IPS DF 6.9 (cell line): ENCODE measurements at places on chromosomes 1 and 21.

DNA sequence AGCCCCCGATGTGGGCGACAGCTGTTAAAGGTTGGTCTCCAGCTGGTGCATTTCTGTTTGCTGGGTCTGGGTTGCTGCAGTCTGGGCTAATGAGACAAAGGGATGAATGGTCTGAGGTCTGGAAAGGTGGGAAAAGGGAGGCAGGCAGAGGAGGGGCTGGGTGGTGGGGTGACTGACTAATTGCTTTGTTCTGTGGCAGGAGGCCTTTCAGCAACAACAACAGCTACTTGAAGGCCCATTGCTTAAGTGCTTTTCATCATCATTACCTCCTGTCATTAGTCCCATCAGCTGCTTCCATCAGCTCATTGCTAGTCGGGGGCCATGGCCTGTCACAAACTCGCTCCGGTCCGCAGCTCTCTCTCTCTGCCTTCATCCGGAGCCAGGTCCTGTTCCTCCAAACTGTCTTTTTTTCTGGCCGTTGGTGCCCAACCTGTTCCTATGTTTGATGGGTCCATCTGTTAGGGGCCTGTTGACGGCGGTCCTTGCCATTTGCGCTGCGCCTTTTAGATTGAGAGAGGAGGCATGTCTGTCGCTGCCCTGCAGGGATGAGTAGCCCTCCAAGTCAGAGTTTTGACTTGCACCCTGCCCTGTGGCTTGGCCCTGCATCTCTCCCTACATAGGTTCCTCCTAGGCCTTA lies 105.6 kb upstream of the PLXNA2 start:
- DNase-seq = no peak
- H3K36me3 ChIP-seq = no peaks in the 10 kb centered on the region
- no peak overlapping the region for H3K27ac ChIP-seq
- no peaks in the 10 kb centered on the region for H3K4me1 ChIP-seq

DNA sequence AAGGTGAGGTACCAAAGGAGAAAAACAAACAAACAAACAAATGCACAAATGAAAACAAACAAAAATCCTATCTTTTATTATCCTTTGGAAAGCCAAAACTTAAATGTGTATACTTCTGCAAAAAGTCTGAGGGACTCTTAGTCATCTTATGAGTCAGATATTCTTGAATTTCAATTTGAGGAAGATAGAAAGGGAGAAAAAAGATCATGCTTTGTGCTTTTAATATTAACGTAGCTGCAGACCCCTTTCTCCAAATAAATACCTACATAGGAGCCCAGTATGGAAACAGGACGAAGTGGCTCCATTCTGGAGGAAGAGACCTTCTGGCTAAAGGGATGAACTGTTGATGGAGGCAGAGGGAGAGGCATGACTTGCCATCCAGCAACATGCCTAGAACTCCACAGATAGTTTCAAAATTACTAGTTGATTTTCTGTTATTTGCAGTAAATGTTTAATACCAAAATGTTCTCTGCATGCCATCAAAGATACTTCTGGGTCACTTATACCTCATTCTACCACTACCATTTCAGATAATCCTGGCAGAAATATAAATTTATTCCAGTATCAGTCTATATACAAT lies 25.4 kb downstream of the NUP210L start:
- H3K27ac ChIP-seq = no peak overlapping the region
- DNase-seq = no peak
- H3K27me3 ChIP-seq = no peaks in the 10 kb centered on the region
- H3K36me3 ChIP-seq = no peaks in the 10 kb centered on the region
- no peaks in the 10 kb centered on the region for H3K4me1 ChIP-seq

DNA sequence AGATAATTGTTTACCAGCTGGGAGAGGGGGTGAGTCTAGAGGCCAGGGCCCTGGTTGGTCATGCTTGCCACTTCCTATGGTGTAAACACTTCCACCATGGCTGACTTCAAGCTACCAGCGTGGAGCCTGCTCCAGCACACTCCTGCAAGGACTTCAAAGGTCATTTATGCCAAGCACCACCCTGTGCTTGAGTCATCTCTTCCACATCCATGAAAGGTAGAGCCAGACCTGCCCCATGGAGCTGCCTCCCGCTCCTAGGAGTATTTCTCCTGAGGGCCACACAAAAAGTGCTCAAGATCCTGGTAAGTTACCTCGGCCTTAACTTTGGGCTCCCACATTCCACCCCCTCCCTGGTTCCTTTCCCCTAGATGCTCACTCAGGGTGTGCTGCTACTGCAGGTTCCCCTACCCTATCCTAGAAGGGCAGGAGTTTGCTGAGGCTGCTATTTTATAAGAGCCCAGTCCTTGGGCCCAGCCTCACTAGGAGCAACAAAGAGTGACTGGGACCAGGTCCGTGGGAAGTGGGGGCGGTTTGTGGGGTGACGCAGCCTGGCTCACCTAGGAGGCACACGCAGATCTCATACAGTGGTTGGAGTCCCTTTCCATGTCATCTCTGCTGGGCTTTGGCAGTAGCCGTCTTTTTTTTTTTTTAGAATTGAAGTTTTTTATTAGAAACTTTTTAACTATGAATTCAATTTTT lies 2.4 kb downstream of the RAB7B start:
- no peak for DNase-seq
- no peak overlapping the region for H3K27ac ChIP-seq
- H3K4me3 ChIP-seq = no peak overlapping the region
- peaks cover 6% of the 10 kb centered on the region for H3K4me1 ChIP-seq
- no peaks in the 10 kb centered on the region for H3K36me3 ChIP-seq

- no peak overlapping the region for H3K4me3 ChIP-seq
- H3K27me3 ChIP-seq = no peaks in the 10 kb centered on the region
- peaks cover 1% of the 10 kb centered on the region; the same call in 1 of the 2 replicates for H3K4me1 ChIP-seq
- no peak overlapping the region for H3K27ac ChIP-seq
- DNase-seq = no peak
- no peaks in the 10 kb centered on the region for H3K36me3 ChIP-seq
These were observed 63.5 kb upstream of the NRIP1 start for GRCh38 chr21:15128267-15128666.

GRCh38 chr1:212680680-212681389 lies 18.8 kb downstream of the BATF3 start:
- DNase-seq = no peak
- H3K36me3 ChIP-seq = no peaks in the 10 kb centered on the region
- no peak overlapping the region for H3K4me3 ChIP-seq
- H3K27ac ChIP-seq = no peak overlapping the region
- H3K4me1 ChIP-seq = no peaks in the 10 kb centered on the region; the same call in 1 of the 2 replicates

- no peak overlapping the region for H3K27ac ChIP-seq
- no peaks in the 10 kb centered on the region for H3K36me3 ChIP-seq
- DNase-seq = no peak
- H3K27me3 ChIP-seq = no peaks in the 10 kb centered on the region
These were observed 35.7 kb downstream of the RGS5 start for GRCh38 chr1:163166886-163167555.

GRCh38 chr1:198486903-198487302 lies 53.6 kb downstream of the ATP6V1G3 start:
- no peaks in the 10 kb centered on the region for H3K27me3 ChIP-seq
- no peaks in the 10 kb centered on the region for H3K36me3 ChIP-seq
- no peak for DNase-seq
- no peak overlapping the region for H3K27ac ChIP-seq
- H3K4me1 ChIP-seq = no peaks in the 10 kb centered on the region

DNA sequence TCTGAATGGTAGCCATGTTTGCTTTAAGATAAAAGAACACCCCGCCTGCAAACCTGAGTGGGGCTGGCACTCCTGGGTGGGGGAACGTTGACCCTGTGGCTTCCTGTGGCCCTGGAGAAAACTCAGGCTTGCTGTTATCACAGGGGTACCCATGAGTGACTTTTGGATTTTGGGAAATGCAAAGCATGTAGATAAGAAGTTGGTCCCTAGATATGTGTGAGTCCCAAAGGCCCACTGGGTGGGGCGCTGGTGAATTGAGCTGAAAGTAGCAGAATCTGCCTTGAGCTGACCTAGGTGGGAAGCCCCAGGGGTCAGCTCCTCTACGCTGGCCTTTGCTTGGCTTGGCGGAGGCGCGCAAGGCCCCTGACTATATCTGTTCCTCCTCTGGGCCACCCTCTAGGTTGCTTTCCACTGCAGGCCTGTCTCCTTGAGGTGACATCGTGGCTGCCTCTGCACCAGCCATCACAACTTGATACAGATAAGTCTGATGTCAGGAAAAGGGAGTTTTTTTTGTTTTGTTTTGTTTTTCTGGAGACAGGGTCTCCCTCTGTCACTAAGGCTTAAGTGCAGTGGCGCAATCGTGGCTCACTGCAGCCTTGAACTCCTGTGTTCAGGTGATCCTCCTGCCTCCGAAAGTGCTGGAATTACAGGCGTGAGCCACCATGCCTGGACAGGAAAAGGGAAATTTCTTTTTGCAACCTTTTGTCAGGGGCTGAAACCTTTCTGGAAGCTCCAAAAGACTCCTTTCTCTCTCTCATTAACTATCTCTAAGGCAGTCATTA lies 72.2 kb downstream of the AGPAT3 start:
- H3K4me3 ChIP-seq = no peak overlapping the region
- H3K36me3 ChIP-seq = no peaks in the 10 kb centered on the region
- no peak for DNase-seq
- H3K27ac ChIP-seq = no peak overlapping the region
- no peaks in the 10 kb centered on the region for H3K27me3 ChIP-seq

- no peaks in the 10 kb centered on the region for H3K27me3 ChIP-seq
- DNase-seq = no peak
- H3K4me3 ChIP-seq = no peak overlapping the region
These were observed 88.8 kb downstream of the MAST2 start for GRCh38 chr1:45892068-45892785.

- H3K4me3 ChIP-seq = no peak overlapping the region
- no peak overlapping the region for H3K27ac ChIP-seq
- DNase-seq = no peak
- 0 out of 2 replicates have a peak, but pooled peaks cover 1% of the 10 kb centered on the region for H3K4me1 ChIP-seq
- H3K27me3 ChIP-seq = no peaks in the 10 kb centered on the region
These were observed 3.6 kb downstream of the UBXN11 start for GRCh38 chr1:26302733-26303405.

- no peaks in the 10 kb centered on the region for H3K4me1 ChIP-seq
- DNase-seq = no peak
- H3K27ac ChIP-seq = no peak overlapping the region
- no peaks in the 10 kb centered on the region for H3K36me3 ChIP-seq
- no peak overlapping the region for H3K4me3 ChIP-seq
These were observed 436.4 kb upstream of the CHRM3 start for GRCh38 chr1:238950017-238950416.

DNA sequence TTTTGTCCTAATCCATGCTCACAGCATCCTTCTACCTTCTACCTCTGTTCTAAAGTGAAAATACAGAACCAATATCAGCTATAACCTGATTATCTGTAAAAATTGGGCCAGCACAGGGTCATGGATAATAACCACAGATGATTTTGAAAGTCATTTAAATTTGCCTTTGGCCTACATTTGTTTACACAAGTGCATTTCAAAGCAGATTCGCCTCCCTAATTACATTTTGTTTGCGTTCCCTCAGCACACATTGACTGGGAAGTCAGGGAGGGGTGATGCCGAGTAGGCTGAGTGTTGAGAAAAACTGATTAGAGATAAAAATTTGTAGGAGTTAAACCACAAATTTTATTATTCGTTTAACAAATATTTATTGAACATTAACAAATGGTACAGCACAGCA lies 19.2 kb upstream of the RGS8 start:
- peaks cover 3% of the 10 kb centered on the region; the same call in 1 of the 2 replicates for H3K36me3 ChIP-seq
- no peaks in the 10 kb centered on the region for H3K27me3 ChIP-seq
- no peak overlapping the region for H3K4me3 ChIP-seq
- no peak for DNase-seq
- no peak overlapping the region for H3K27ac ChIP-seq
- H3K4me1 ChIP-seq = peaks cover 7% of the 10 kb centered on the region; the same call in 1 of the 2 replicates

DNA sequence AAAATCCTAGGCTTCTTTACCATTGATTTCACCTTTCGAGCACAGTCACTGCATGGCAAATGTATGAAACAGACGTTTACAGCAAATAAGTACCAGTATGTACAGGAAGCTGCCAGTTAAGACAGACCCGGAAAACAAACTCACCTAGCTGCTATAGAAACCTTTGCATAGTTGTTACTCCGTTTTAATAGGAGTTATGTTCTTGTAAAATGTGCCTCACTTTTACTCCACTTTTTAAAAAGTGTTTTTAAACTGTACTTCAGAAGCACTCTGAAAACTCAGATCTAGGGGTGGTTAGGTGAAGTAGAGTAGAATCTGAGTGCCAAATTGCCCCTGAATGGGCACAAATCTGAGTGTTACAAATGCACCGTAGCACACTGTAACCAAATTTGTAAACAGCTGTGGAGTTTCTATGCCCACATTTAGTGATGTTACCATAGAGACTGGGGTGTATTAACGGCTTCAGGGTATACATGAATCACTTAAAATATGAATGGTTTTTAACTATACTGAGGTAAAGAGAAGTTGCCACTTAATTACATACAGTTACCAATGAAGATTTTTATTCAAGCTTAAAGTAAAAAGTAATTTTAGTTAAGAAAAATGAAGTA lies 30.7 kb downstream of the CNIH4 start:
- H3K4me1 ChIP-seq = no peaks in the 10 kb centered on the region
- DNase-seq = no peak
- H3K27ac ChIP-seq = no peak overlapping the region
- no peaks in the 10 kb centered on the region for H3K27me3 ChIP-seq

- no peak overlapping the region for H3K4me3 ChIP-seq
- no peak for DNase-seq
- no peaks in the 10 kb centered on the region for H3K36me3 ChIP-seq
- no peak overlapping the region for H3K27ac ChIP-seq
These were observed 1294.5 kb upstream of the ADGRL2 start for GRCh38 chr1:80506216-80506615.

DNA sequence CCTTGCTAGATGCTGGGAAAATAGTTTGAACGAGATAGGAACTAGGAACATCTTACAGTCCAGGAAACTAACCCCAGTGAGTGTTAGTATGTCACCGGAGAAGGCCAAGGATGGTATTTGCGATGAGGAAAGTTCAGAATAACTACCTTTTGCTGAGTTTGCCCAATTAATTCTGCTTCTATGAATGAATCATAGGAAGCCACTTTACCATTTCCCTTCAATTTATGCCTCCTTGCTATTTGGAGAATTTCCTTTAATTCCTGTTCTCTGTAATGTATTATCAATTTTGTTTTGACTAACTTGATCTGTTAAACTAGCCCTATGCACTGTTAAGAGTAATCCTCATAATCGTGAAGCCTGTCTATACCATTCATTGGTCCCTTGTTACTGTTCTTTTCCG lies 40.7 kb upstream of the HLX start:
- no peaks in the 10 kb centered on the region for H3K36me3 ChIP-seq
- no peaks in the 10 kb centered on the region for H3K4me1 ChIP-seq
- no peak for DNase-seq
- no peaks in the 10 kb centered on the region for H3K27me3 ChIP-seq
